ENCODE measurements at places on chromosomes 2 and 18.

DNA sequence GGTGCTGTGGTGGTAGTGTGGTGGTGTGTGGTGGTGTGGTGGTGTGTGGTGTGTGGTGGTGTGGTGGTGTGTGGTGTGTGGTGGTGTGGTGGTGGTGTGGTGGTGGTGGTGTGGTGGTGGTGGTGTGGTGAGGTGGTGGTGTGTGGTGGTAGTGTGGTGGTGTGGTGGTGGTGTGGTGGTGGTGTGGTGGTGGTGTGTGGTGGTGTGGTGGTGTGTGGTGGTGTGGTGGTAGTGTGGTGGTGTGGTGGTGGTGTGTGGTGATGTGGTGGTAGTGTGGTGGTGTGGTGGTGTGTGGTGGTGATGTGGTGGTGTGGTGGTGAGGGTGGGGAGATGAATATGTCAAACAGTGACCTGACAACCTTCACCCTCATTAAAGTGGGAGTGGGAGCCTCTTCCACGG is 55.6 kb upstream of the DLGAP1 start:
- DNase-seq, result no peak

- DNase-seq, result no peak
These were observed 32.2 kb upstream of the MTIF2 start for GRCh38 chr2:55301277-55301676.

DNA sequence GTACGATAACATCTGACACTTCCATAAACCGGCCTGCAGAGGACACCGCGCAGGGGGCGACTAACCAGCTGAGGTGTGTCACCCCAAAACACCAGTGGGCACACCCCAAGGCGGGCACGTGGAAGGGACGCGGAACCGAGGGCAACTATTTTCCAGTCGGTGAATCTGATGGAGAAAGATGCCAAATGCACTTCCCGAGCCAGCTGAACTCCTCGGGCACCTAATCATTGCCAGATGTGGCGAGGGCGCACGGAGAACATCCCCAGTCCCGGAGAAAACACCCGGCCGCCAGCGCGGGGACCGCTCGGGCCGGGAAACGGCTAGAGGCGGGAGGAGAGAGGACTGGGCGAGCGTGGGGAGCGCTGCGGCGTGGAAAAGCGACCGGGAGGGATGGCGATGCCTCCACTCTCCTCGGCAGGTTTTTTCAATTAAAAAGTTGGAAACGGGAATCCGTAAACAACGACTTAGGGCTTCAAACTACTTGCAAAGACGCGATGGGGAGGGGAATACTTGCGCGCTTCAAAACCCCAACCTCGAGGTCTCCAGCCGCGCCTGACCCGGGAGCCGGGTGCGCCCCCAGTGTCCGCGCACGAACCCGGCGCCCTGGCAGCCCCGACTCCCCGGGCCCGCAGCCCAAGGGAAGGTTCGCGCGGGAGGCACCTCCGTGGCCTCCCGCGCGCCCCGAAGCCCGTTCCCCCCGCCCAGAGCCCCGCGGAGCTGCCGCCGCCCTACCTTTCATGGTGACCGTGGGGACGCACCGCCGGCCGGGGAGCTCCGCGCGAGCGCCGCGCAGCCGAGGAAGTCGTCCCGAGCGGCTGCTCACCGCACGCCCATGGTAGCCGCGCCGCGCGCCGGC is 497 bp downstream of the COLEC12 start:
- no peak for DNase-seq

GRCh38 chr2:29598978-29599377 is 322.4 kb downstream of the ALK start:
- DNase-seq, result no peak

GRCh38 chr2:234686088-234686890 is 189.4 kb upstream of the ARL4C start:
- DNase-seq, result no peak

DNA sequence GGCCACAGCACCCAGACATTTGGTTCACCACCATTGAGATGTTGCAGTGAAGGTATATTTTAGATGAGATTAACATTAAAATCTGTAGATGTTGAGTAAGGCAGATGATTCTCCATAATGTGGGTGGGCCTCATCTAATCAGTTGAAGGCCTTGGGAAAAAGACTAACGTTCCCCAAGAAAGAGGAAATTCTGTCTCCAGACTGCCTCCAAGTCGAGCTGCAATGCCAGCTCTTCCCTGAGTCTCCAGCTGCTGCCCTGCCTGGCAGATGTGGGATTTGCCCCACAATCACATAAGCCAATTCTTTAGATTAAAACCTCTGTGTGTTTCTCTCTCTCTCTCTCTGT is 101.9 kb downstream of the PDCL3 start:
- no peak for DNase-seq

DNA sequence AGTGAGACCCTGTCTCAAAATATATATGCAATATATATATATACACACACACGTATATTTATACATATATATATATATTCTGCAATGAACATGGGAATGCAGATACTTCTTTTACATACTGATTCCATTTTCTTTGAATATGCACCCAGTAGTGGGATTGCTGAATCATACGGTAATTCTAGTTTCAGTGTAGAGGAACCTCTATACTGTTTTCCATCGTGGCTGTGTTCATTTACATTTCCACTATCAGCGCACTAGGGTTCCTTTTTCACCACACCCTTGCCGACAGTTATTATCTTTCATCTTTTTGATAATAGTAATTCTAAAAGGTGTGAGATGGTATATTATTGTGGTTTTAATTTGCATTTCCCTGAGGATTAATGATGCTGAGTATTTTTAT is 52.3 kb upstream of the SLC39A10 start:
- DNase-seq, result no peak

GRCh38 chr2:19630921-19631320 is 270.9 kb downstream of the TTC32 start:
- no peak for DNase-seq

DNA sequence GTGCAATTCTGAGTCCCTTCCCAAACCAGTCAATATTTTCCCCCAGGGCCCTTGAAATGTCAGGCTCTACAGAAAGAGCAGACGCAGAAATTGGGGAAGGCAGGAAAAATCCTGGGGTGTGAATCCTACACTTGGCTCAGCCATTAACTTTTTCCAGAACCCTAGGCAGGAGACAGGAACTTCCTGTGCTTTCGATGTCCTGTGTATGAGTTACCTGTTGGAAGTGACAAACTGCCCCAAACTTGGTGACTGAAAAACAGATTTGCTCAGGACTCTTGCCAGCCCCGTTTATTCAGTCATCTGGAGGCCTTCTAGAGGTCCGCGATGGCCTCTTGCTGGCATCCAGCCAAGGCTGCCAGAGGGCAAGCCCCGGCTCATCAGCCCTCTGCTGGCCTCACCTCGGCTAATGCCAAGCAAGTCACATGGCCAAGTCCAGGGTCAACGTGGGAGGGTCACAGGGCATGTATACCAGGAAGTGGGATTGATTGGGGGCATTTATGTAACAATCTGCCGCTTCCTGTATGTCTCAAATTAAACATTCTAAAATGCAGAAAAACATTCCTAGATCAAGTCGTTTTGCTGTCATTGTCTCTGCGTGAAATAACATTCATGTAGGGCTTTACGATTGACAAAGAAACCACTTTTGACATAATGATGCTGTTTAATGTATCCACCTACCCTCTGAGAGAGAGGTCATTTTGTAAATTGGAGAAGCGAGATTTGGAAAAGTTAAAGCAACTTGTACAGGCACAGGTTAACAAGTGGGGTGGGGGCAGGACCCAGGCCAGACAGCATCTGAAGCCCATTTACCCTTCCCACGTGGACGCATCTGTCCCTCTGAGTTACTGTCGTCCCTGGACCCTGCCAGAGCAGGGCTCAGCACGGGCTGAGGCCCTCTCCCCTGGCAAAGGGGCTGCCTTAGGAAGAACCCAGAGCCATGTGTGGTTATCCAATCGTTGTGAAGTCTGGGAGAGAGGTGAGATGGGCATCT is 179.4 kb downstream of the INHBB start:
- no peak for DNase-seq

- no peak for DNase-seq
These were observed 126.6 kb upstream of the SEC11C start for GRCh38 chr18:59012815-59013705.

DNA sequence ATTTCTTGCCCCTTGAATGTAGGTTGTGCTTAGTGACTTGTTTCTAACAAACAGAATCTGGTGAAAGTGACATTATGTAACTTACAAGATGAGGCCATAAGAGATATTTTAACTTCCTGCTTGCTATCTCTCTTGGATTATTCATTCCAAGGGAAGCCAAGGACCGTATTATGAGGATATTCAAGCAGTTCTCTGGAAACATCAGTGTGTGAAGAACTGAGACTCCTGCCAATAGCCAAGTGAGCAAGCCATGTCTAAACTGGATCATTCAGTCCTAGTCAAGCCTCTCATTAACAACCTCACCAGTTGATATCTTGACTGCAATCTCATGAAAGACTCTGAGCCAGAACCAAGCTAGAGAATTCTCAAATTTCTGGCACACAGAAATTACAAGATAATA is 765.1 kb upstream of the SLC8A1 start:
- no peak for DNase-seq

GRCh38 chr2:197453123-197453913 is at the start of gene COQ10B:
Gene COQ10B (plus strand): TSS chr2:197453552. CDS start chr2:197453561, 9 bp downstream.
- DNase-seq, result peak; percentile 96

DNA sequence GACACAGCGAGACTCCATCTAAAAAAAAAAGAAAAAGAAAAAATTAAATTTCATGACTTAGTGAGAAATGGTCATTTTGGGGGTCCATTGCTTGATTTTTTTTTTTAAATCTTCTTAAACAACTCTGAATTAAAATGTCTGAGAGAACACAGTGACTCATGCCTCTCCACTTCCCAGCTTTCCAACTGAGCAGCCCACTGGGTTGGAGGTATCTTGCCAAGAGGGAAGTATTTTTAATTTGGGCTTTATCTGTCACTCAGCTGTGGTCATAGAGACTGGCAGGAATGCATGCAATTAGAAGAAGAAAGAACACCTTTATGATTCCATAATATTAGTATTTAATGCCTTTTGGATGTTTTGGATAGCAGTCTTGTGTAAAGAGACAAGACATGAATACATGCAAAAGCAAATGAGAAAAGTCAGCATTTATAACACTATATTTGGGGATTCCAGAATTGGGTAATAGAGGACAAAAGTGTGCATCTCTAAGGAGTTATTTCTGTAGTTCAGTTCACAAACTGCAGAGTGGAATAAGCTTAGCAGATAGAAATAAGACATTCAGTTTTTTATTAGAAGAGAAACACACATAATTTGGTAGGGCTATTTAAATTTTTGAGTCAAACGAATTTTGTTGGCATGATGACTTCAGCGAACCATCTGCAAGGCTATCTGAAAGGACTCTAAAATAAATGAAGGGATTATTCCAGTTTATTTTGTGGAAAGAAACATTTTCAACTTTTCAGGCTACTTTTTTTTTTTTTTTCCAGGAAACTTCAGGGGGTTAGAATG is 254.8 kb downstream of the TGIF1 start:
- DNase-seq, result no peak

DNA sequence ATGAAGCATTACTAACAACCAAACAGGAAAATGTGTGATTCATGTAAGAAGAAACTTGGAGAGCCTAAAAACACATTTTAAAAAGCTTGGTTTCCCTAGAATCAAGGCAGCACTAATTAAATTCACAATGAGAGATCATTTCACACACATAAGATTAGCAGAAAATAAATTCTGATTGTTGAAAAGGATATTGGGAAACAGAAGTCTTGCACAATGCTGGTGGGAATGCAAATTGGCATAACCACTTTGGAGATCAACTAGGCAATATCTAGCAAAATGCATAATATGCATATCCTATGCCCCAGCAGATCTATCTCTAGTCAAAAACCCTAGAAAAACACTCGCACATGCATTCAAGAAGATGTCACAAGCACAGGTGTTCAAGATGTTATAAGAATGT is 75.3 kb upstream of the SIX3 start:
- no peak for DNase-seq

DNA sequence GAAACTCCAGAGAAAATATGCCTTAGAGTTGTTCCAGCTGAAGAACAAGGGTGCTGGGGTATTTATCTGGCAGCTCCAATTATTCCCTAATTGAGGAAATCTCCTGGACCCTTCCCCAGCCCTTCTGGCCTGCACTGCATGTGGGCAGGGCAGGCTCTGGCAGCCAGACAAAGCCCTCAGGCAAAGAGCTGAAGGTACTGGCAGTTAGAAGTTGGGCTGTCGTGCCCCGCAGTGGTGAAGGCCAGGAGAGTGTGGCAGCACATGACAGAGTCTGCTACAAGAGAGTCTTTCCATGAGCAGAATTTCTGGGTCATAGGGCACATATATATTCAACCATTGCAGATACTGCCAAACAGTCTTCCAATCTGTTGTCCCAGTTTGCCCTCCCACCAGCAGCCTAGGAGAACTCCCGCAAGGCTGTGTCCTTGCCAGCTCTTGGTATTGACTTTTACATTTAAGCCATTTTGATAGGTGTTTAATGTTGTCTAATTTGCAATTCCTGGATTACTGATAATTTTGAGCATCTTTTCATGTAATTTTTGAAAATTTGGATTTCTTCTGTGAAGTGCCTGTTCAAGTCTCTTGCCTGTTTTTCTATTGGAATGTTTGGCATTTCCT is 26.6 kb downstream of the ONECUT2 start:
- no peak for DNase-seq

- no peak for DNase-seq
These were observed 188.3 kb downstream of the GBX2 start for GRCh38 chr2:235979753-235980435.

DNA sequence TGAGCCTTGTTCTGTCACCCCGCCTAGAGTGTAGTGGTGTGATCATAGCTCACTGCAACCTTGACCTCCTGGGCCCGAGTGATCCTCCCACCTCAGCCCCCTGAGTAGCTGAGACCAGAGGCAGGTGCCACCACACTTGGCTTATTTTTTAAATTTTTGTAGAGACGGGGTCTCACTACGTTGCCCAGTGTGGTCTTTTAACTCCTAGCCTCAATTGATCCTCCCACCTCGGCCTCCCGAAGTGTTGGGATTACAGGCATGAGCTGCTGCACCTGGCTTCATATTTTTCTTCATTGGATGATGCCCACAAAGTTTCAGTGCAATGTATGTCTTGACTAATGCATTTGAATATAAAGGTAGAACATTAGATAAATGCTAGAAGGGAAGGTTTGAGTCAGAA is 120.8 kb downstream of the FMNL2 start:
- no peak for DNase-seq

- DNase-seq, result no peak
These were observed 143.9 kb upstream of the LTBP1 start for GRCh38 chr2:32802877-32803276.

DNA sequence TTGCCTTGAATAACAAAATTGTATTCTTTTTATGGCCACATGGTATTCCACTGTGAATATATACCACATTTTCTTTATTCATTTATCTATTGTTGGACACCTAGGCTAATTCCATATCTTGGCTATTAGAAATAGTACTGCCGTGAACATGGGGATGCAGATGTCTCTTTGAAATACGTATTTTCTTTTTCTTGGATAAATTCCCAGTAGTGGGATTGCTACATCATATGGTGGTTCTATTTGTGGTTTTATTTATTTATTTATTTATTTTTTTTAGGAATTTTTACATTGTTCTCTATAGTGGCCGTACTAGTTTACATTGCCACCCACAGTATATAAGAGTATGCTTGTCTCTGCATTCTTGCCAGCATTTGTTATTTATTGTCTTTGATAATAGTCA is 679.8 kb upstream of the NRXN1 start:
- no peak for DNase-seq
